ENCODE measurements at places on chromosomes 6 and 20.
A peak's percentile ranks its signal among the peaks of the same experiment; 100 is the strongest.

DNA sequence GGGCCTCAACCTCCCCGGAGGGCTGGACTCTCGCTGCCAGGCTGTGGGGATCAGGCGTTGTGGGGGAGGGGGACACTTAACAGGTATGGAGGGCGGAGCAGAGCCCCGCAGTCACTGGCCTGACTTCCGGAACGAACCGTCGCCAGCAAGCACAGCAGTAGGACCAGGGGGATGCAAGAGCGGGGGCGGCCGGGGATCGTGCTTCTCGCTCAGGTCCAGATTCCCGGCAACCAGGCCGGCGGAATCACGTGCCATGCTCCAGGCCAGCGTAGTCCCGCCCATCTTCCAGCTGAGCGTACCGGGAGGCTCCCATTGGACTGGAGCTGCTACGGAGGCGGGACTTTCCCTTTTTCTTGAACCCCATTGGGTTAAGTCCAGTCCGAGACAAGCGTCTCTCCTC lies 10.0 kb upstream of the POU5F1 start:
- DNase-seq, result peak; percentile 41

- peak; percentile 16 for DNase-seq
These were observed 537 bp downstream of the TCP1 start for GRCh38 chr6:159788753-159789376.

DNA sequence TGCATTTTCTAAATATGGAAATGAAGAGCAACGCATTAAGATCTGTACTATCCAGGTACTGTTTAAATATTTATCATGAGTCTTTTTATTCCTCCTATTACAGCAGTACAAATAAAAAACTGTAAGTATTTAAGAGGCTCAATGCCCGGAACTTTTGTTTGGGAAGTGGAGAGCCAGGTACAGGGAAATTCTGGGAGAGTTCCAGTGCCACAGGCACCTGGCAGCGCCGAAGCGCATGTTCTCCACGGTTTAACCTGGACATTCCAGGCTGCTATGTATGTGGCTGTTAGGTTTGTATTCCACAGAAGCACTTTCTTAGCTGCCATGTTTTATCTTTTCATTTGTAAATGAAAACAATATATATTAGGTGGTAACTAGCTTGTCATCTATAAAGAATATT lies 81.7 kb downstream of the PREP start:
- no peak for DNase-seq

DNA sequence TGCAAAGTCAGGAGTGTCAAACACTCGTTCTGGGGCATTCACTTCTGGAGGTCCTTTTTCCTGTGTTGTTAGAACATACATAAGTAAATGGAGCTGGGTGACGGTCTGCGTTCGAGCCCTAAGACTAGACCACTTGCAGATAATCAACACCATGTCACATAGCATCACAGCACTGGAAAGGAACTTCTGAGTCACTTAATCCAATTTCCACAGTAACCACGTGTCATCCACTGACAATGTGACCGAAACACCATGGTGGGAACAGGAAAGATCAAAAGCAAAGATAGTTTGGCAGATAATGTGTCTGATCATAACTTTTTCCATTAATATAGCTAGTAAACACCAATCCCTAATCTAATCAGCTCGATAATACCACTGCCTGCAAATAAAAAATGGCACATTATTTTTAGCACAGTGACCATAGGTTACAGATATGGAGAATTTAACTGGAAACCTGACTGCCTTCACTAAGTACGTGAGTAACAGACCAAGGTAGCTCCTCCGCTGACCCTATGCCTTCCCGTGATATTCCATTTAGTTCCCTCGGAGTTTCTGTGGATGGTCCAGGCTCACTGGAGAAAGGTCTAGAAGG lies 34.8 kb downstream of the WRNIP1 start:
- DNase-seq, result no peak

- no peak for DNase-seq
These were observed 112.9 kb upstream of the PDE7B start for GRCh38 chr6:135738636-135739035.

GRCh38 chr6:2718334-2719092 lies 32.2 kb downstream of the MYLK4 start:
- DNase-seq, result no peak

- DNase-seq, result no peak
These were observed 21.1 kb upstream of the GMPR start for GRCh38 chr6:16217156-16217721.

DNA sequence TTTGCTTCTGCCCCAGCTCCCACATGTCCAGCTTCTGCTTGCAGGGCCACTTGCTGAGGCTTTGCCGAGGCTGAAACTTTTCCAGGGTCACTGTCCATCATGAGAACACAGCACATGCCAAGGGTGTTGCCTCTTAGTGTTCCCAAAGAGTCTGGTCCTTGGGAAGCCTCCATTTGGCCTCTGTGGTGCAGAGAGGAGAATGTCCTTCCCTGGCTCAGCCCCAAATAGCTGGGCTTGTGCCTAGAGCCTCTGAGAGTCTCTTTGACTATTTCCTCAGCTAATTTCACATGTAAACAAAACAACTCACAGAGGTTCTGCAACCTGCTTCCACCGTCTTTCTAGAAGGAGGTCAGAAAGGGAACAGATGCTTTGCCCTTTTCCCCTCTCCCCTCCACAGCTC lies 40.4 kb upstream of the RAB23 start:
- no peak for DNase-seq

GRCh38 chr20:21513181-21513663 lies 642 bp downstream of the NKX2-2 start:
- no peak for DNase-seq

- no peak for DNase-seq
These were observed 90.7 kb upstream of the ARID1B start for GRCh38 chr6:156686301-156686994.

DNA sequence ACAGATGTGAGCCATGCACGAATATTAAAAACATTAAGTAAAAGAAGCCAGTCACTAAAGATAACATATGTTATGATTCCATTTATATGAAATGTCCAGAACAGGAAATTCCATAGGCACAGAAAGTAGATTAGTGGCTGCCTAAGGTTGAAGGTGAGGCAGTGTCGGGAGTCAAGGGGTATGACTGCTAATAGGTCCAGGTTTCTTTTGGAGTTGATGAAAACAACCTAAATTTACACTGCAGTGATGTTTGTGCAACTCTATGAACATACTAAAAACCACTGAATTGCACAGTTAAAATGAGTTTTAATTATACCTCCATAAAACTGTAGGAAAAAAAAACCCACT lies 14.4 kb downstream of the SRPK1 start:
- no peak for DNase-seq

DNA sequence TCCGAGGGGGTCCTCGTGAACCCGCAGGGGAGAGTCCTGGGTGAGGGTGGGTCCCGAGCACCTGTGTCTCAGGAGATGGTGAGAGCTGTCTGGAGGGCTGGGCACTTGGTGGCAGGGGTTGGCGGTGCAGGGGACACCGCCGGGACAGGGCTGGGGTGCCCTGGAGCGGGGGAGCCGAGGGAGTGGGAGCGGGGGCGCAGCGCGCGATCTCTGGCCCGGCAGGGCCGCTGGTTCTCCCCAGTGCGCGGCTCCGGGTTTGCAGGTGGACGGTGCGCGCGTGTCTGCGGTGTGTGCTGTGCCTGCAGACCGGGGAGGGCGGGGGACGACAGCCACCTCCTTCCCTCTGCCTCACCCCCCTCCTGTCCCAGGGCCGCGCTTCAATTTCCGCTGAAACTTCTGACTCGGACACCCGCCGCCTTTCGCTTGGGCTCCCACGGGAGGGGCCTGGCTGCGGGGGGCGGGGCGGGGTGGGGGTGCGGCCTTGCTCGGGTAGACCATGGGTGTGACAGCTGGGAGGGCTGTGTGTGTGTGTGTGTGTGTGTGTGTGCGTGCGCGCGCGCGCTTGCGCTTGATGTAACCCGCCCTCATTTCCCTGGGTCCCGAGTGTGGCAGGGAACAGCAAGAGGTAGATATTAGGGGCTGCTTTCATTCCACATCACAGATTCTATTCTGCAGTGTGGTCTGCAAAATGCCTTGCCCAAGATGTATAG lies 1.2 kb downstream of the TRIB3 start:
- peak; percentile 93 for DNase-seq

- DNase-seq, result no peak
These were observed 4.0 kb downstream of the ID4 start for GRCh38 chr6:19841181-19841580.

DNA sequence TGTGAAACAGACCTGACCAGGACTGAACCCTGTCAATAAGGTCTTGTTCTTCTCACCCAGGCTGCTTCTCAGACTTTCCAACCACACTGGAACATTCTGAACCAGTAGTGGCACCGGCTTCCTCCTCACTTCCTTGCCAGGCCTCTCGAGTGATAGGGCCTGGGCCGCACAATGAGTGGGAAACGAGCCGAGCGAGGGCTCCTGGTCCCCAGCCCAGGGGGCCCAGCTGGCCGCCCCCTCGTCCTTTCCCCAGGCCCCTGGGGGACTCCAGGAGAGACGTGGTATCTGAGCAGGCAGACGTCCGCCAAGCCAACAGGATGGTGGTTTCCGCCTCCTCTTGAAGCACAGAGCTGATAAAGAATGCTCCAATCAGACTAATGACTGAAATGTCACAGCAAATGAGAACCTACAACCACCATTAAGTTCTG lies 117.9 kb downstream of the GMDS start:
- no peak for DNase-seq

DNA sequence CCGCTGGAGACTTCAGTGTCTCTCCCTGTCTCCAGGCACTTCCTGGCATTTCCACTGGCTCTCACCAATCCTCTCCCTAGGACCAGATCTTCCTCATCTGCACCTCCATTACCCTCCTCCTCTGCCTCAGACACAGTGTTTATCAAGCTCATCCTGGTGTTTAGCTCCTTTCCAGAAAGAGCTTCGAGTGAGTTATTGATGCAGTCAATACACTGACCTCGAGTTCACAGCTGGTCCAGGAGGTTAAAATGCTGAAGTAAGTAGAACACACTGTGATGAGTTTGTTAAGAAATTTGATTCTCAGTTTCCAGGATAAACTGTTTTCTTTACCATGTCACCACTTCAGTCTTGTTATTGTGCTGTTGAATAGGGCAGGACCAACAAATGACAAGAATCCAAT lies 42.1 kb upstream of the ARMC2 start:
- DNase-seq, result no peak

DNA sequence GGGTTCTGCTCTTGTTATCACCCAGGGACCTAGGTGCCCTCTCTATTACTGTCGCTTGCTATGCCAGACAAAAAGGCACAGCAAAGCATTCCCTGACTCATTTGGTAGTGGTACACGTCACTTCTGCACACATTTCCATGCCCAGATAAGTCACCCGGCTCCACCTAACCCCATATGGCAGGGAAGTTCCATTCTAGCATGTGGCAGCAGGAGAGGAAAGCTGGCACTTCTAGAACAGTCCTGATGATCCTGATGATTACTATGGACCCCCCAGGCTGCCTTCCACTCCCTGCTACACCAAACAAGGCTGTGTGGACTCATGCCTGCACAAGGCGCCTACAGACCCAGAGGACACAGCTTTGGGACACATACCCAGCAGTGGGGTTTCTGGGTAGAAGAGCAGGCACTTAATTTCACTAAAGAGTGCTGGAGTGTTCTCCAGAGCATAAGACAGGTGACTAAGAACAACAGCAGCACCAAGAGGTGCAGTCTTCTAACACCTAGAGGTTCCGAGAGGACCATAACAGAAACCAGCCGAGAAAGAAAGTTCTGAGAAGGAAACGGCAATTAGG lies 53.5 kb upstream of the NELFCD start:
- no peak for DNase-seq

DNA sequence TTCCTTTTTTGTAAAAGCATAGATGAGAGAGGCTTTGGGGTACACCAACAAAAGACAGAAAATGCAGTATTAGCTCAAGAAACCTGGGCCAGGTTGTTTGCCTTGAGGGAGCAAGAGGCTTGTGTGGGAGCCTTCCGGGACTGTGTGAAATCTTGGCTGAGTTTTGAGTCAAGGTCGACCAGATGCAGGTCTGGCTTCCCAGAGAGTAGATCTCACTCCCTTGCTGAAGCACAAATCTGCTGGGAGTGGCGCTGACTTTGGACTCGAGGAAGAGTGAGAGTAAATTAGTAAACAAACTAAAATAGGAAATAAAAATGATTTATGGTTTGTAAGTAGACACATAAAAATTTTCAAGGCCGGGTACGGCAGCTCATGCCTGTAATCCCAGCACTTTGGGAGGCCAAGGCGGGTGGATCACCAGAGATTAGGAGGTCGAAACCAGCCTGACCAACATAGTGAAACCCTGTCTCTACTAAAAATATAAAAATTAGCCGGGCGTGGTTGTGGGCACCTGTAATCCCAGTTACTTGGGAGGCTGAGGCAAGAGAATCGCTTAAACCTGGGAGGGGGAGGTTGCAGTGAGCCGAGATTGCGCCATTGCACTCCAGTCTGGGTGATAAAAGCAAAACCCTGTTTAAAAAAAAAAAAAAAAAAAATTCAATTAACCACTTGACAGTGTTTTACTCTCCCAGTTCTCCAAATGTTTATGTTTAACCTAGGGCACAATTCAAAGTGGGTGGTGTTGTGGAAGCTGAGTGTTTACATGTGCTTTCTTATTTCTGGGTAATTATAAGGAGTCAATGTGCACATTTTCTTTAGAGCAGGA lies 27.7 kb upstream of the EDN1 start:
- no peak for DNase-seq

- DNase-seq, result no peak
These were observed 269.9 kb upstream of the SUPT3H start for GRCh38 chr6:45647341-45648261.

- DNase-seq, result no peak
These were observed 236.1 kb downstream of the TSHZ2 start for GRCh38 chr20:53208110-53208832.

DNA sequence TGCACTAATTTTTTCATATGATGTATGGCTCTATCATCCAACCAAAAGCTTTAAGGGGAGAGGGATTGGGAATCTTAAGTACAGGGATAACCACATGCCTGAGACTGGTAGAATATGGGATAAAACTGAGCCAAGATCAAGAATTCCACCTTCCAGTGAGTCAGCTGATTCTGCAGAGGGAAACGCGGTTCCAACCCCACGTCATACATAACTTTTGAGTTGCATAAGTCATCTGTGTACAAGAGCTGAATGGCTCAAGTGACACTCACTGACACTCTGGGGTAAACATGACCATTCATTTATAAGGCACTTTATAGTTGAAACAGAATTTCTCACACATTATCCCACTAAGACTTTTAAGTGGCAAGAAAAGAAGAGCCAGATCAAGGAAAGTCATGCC lies 16.4 kb downstream of the TRIM27 start:
- DNase-seq, result no peak

- DNase-seq, result no peak
These were observed 115.3 kb downstream of the LCA5 start for GRCh38 chr6:79421707-79422484.

DNA sequence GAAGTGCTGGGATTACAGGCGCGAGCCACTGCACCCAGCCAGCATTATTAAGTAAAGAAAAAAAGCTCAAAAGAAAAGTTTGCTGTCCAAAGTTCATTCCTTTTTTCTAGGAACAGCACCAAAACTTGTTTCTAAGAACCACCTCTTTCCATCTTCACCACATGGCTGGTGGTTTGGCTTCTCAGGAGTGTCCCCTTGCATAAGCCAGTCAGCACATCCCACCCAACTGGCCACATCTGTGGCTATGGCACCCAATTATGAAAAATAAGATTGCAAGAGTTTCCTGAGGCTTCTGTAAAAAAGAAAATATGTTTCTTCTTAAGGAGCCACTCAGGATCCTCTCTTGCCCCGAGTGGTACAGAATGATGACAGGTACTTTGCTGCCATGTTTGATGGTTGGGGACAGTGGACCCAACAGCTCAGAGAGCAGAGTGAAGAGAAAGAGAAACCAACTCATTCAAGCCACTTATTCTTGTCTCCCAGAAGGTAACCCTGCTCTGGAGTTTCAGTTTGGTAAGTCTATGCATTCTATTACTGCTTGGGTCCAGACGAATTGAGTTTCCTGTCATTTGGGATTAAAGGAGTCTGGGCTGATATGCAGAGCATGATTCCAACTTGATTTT lies 65.3 kb downstream of the PSMB1 start:
- DNase-seq, result no peak

GRCh38 chr6:26275663-26276062 lies 89.3 kb upstream of the BTN3A2 start:
- no peak for DNase-seq
